ENCODE measurements at places on chromosomes 4 and X.

DNA sequence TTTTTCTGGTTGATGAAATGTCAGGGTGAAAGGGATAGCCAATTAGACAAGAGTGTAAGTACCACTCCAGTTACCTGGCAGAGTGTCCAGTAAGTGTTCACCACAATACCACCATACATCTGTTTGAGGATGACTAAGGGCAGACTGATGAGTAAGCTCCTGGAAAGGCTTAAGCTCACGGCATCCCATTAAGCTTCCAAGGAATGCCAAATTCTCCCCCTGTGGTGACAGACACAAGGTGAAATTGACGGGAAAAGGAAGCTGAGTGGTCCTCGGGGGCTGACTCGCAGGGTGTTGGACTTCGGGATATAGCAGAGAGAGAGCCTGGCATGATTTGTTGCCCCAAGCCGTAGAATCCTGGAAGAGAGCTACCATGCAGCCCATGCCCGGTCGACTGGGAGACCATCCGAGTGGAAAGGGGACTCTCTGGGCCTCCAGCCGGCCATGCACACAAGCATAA, 7.6 kb upstream of the BST1 start:
- DNase-seq: no peak

DNA sequence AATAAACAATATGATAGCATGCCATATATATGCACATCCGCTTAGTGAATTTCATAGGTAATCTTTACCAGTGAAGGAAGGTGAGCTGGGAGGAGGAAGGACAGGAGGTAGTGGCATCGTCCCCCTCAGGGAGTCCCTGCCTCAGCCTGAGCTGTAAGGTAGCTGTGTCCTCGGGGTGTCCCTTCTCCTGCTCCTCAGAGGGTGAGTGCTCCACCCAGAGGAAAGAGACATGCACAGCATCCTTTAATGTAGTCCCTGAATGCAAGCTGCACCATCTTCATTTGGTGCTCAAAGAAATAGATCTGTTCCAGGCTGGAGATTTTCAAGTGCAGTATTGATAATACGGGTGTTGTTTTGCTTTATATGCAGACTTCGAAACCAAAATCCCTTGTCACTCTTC, 330.4 kb upstream of the SFRP2 start:
- no peak for DNase-seq

DNA sequence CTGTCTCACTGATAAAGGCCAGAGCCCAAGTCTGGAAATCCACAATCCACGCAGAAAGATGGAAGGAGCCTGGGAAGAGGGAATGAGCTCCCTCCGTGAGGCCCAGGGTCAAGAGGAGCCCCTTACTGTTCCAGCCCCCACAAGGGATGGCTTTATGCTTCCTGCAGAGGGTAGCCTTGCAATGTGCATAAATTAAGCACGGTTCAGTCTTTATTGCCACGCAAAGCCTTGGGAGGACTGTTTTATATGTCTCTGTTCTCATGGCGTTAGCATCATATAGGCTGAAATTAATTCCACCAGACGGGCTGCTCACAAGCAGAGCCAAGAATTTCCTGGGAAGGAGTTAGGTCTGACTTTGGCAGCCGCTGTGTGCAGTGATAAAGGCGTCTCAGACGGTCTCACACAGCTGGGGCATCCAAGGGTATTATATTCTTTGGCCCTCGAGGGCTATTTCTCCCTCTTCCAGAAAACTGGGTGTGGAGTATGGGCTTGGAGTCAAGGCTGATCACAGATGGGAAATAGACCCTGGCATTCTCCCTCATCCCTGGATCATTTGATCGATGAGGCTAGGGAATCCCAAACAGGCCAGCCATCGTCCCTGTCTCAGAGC, 38.5 kb downstream of the CYTL1 start:
- DNase-seq: no peak

- DNase-seq: no peak
These were observed 230.9 kb downstream of the C4orf33 start for GRCh38 chr4:129326571-129327460.

GRCh38 chr4:73707918-73708577, 32.3 kb upstream of the CXCL8 start:
- no peak for DNase-seq

DNA sequence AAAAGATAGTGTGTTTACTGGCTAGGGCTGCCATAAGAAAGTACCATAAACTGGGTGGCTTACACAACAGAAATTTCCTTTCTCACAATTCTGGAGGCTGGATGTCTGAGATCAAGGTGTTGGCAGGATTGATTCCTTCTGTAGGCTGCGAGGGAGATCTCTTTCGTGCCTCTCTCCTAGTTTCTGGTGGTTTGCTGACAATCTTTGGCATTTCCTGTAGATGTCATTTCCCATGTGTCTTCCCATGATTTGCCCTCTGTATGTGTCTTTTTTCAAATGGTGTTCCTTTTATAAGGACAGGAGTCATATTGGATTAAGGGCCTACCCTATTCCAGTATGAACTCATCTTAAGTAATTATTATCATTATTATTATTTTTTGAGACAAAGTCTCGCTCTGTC, 27.9 kb upstream of the LCORL start:
- no peak for DNase-seq

- DNase-seq: no peak
These were observed 11.2 kb upstream of the SHOX start for GRCh38 chrX:619451-619811.

- DNase-seq: no peak
These were observed 76.8 kb upstream of the PRPS1 start for GRCh38 chrX:107551546-107551945.

DNA sequence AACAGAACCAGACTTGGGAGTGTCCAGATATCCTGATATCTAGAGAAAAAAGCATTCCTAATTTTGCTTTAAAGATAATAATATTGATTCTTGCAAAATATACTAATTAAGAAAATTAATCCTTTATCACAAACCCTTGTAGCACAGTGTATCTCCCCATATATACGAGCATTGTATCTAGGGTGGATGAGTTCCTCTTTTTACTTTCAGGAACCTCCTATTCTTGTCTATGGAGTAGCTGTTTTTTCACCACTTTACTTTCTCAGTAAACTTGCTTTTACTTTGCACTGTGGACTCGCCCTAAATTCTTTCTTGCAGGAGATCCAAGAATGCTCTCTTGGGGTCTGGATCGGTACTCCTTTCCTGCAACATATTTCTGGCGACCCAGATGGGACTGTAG, 103.9 kb downstream of the GLUD2 start:
- no peak for DNase-seq

GRCh38 chr4:105248613-105249012, 101.9 kb downstream of the TET2 start:
- no peak for DNase-seq

DNA sequence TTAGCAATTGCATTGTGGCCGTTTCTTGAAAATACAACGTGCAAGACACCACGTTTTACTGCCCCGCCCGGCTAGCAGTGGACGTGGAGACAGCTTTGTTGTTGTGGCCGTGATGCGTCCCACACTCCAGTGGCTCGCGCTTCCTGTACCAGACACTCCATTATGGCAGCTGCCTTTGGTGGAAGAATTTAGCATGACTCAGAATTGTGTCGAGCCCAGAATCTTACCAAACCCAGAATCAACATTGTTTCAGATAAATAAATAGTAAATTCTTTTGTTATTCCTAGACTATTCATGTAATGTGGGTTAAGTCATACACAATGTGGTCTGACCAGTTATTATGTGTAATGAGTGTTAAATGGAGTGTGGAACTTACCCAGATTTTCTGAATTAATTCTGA, 25.3 kb upstream of the S100P start:
- DNase-seq: no peak
